ENCODE measurements at places on chromosomes 12 and 14.
A peak's percentile ranks its signal among the peaks of the same experiment; 100 is the strongest.

DNA sequence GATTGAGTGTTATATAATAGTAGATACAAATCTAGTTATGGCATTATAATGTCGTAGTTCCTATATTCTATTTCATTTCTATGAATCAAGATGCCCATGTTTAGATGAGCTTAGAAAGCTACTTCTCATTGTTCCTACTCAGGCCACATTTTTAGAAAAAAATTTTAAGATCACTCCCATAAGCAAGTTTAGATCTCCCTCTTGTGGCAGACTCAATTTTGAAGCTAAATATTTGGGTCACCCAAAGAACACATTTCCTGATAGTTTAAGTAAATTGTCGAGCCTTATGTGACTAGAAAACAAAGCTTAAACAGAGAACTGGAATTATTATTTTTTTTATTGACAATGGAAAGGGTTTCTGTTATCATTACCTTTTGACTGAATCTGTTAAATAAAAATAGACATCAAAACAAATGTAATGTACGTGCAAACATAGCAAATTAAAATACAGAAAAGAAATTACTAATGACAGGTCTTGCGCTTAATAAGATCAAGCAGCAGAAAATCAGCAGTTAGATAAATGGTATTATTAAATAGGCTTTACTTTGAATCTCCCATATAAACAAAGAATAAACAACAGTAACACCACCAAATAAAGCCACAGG, 180.2 kb downstream of the ACSS3 start:
- peak; percentile 77 for DNase-seq

DNA sequence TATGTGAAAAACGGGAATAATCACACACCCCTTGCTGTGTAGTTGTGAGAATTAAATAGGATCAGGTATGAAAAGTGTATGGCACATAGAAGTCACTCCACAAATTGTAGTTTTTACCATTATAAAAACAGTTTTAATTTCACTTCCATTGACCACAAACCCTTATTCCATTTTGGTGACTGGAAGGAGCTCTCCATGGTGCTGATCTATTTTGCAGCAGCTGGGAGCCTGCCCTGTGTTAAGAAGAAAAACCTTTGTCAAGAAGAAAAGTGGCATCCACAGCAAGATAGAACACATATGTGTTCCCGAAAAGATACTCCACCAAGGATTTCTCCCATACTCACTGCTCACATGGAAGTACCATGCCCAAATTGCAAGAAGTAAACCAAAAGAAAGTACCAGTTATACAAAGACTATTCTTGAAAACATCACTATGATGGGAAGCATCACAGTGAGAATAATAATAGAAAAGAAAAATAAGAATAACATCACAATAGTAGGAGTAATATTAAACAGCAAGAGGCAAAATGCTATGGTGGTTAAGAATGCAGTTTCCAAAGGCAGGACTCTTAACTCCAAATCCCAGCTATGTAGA, 58.7 kb downstream of the TUNAR start:
- DNase-seq = no peak

DNA sequence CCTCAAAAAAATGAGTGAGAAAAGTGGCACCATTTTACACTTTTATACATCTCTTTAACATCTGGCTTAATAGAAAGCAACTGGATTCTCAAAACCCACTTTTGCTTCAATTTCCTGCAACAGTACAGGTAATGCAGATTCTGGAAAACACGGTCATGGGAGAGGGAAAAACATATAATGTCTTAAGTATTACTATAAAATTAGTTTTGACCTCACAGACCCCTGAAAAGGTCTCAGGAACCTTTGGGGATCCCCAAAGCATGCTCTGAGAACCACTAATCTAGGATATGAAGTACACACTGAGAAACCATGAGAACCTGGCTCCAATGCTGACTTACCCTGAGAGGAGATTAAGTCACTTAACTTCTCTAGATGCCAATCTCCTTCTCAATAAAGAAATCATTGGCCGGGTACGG, 64.7 kb downstream of the PPP2R5E start:
- no peak for DNase-seq

GRCh38 chr12:106861984-106862916, 87.8 kb downstream of the RIC8B start:
- no peak for DNase-seq

GRCh38 chr12:92814584-92814983, 111.8 kb downstream of the PLEKHG7 start:
- no peak for DNase-seq

GRCh38 chr12:90959538-90960139, 4.7 kb upstream of the CCER1 start:
- peak; percentile 54 for DNase-seq

DNA sequence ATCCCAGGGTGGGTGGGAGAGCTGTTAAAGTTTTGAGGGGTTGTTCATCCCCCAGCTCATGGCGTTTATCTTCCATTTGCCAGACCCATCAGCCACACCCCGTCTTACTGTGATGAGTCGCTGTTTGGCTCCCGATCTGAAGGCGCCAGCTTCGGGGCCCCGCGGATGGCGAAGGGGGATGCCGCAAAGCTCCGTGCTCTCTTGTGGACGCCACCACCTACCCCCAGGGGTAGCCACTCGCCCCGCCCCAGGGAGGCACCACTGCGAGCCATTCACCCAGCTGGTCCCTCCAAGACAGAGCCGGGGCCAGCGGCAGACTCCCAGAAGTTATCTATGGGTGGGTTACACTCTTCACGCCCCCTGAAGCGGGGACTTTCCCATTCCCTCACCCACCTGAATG, 5.7 kb downstream of the RITA1 start:
- no peak for DNase-seq

DNA sequence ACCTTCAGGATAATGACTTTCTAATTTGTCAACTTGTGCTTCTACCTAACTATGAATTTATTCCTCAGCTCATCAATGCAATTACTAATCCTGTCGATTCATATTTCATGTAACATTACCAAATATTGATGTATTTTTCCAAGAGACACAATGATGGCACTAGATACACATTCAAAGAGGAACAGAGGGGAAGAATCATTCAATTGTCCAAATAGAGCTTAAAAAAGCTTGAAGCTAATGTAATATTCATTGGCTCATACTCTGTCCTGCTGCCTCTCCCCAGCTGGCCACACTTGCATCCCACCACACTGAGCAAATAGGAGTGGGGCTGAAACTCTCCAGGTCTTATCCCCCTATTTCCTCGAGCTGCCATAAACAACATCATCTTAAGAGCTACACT, 9.3 kb downstream of the TESPA1 start:
- no peak for DNase-seq

DNA sequence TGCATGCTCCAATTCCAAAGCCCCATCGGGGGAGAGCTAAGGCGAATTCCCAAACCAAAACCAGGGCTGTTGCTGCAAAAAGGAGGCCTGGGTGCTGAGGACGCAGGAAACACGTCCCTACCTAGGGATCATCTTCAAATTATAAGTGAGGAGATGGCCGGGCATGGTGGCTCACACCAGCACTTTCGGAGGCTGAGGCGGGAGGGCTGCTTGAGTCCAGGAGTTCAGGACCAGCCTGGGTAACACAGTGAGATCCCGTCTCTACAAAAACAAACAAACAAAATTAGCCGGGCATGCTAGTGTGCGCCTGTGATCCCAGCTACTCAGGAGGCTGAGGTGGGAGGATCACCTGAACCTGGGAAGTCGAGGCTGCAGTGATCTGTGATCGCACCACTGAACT, 143.2 kb downstream of the CALM1 start:
- no peak for DNase-seq

DNA sequence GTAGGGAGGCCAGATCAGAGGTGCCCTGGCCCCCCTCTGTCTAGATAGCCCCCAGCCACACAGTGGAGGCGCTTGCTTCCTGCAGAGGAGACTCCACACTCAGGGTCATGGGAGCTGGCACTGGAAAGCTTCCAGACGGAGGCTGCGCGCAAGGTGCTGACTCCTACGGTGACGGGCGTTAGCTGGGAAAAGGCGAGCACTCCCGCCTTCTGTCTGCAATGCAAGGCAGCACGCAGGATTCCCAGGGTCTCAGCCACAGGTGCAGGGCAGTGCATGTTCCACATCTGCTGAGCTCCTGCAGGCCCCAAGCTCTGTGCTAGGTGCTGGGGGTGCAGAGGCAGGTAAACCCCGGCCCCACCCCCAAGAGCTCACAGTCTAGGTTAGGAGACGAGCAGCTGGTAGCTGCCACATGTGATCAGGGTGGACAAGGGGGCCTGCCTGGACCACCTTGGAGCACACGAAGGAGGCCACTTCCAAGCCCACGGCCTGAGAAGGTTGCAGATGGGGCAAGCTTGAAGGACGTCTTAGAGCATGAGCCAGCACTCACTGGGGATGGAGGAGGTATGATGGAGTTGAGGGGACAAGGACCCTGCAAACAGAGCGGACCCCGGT, 310.9 kb upstream of the DIO3 start:
- DNase-seq = no peak

DNA sequence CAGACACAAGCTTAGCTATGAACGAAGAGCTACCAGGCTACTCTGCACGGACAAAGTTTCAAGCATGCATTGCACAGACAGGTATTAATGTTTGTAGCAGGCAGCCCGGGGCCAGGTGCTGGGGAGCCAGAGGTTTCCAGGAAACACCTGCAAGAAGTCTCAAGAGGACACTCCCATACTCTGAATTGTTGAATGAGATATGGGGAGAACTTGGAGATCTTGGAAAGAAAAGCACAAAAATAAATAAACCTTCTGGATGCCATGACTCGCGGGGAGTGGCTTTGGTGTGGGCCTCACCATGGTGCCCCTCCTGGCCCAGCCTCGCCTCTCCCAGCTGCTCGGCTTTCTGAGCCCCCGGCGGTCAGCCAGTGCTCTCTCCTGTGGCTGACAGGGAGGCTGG, 186.8 kb downstream of the TTC7B start:
- peak; percentile 23 for DNase-seq

- no peak for DNase-seq
Measured at GRCh38 chr12:113786107-113786506, 180.0 kb downstream of the RBM19 start.

DNA sequence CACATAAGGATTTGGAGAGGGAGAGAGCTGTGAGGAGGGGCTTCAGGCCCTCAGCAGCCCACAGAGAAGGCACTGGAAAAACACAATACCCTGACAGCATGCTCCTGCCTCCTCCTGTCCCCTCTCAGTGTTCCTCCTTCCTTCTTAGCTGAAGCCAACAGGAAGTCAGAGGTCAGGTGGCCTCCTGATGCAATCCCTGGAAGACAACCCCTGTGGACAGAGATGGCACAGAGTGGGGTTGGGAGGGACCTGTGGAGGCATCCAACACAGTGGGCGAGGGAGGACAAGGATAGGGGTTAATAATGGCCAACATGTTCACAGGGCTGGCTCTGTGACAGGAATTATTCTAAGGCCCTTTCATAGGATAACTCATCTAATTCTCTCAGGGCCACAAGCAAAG, 15.4 kb upstream of the IFI27L2 start:
- no peak for DNase-seq

GRCh38 chr12:14366209-14367039, 942 bp downstream of the ATF7IP start:
- peak; percentile 76 for DNase-seq

- peak; percentile 22 for DNase-seq
Measured at GRCh38 chr12:124188561-124189405, 106.1 kb upstream of the RFLNA start.

DNA sequence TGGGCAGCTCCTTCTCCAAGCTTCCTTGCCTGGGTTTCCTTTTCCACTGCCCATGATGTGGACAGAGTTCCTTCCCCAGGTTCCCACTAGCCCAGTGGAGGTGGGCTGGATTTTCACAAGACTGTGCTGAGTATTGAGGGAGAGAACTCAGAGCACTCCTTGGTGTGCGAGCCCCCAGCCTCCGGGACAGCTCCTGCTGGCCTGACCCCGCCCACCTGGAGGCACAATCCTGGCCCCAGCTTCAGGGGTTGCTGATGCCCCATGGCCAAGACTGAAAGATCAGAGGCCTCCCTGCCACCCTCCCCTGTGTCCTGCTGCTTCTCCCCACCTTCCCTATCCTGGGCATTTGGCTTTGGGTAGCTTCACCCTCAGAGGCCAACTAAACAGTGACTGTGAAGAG, 7.7 kb downstream of the KCNH3 start:
- no peak for DNase-seq

DNA sequence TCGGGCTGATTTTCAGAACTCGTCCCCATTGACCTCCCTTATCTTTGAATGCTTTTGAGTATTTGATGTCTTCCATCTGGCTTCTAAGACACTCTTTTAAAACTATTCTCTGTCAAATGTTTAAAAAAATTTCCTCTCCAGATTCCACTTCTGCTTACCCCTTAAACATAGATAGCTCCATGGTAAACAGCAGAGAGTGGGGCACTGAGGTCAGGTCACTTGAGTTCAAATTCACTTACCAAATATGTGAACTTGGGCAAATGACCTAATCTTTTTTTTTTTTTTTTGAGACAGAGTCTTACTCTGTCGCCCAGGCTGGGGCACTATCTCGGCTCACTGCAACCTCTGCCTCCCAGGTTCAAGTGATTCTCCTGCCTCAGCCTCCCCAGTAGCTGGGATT, 126.8 kb upstream of the CPSF6 start:
- DNase-seq = no peak

DNA sequence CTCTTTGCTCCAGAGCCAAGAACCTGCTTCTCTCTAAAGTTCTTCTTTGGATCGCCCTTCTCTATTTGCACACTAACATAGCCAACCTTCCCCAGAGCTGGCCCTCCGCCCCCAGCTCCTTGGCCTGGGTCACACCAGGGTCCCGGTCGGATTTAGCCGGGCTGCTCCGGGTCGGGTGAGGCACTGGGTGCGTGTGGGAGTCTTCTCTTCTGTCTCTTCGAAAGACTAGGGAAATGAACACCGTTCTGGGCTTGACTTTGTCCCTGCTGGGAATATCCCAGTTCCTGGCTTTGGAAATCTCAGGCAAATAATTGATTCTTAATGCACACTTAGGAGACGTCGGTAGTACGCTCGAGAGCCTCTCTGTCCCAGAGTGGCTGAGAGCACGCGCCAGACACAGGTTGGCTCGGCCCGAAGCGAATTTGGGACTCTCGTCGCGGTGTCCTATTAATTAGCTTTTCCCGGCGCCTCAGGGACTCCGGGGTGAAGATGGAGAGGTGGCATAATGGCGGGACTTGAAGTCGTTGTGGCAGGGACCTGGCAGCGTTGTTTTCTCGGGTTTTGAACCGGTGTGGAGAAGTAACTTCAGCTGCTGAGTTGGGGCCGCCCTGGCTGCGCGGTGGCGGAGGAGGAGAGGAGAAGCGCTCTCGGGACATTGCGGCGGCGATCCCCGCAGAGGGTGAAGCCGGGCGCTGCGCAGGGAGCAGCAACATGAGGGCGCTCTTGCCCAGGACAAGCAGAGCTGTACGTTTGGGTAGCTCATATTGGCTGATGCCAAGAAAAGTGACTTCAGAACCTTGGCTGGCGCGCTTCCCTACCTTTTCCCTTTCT, 7.5 kb downstream of the FOXG1 start:
- peak; percentile 47 for DNase-seq

DNA sequence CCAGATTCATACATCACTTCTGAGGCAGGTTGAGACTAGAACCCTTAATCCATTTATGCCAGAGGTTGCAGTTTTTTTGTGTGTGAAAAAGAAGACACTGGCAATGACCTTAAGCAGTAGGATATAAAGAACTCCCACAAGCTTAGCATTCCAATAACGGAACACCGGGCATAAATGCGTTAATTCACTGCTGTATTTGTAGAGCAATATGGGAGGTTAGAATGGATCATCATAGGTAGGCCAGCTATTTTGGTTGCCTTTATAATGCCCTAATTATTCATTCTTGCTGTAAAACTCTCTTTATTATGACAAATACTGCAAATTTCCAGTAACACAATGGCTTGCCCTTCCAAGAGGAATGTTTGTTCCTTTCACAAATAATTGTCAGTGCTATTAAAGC, 322.7 kb downstream of the SOX5 start:
- no peak for DNase-seq

All from NCI-H510A treated with DMSO at 0.1 percent for 48 hours (cell line).